Stimulated activated CD4-positive, alpha-beta T cell treated with anti-CD3 and anti-CD28 coated beads, Interleukin-1b, Interleukin-23, amount 100 ng/mL, for 1 hour (primary cell): ENCODE measurements at places on chromosomes 12 and 14.

DNA sequence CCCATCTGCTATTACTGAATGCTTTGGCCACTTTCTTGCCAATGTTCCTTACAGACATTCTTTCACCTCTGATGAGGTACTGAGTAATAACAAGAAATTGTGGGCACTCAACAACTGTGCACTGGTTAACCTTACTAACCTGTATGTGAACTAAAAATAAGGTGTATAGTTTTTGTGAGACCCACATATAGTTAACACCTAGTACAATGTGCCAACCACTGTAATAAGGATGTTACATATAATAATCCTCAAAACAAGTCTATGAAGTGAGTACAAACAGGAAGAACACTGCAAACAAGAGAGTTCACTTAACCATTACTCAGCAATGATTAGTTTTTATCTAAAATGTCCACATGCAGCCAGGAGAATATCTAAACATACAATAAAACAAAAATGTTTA, 4.5 kb downstream of the DDHD1 start:
- no peak for DNase-seq

DNA sequence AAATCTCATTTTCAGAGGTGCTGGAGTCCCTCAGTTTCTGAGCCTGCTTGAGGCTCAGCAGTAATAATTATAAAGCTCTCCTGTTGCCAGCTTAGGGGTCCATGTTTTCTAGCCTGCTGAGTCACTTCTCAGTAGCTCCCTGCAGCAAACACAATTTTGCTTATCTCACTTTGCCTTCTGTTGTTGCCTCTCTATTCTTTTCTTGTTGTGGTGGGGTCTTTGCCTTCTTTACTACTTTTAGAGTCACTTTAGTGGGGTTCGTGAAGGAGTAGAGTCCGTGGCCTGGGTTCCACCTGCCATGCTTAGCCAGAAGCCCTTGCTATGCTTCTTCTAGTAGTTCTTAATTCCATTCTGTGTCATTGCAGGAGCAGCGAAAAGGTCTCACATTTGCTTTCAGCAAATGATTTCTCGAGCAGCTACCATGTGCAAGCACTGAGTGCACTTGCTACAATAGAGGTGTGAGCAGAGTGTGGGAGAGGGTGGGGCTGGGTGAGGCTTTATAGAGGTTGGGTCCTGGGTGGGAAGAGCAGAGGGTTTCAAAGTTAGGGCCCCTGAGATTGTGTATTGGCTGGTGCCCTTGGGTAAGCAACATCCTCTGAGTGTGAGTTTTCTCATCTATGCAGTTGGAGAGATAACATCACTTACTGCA, 114.3 kb downstream of the ADCK1 start:
- no peak for DNase-seq

- no peak for DNase-seq
Measured at GRCh38 chr14:32010604-32011125, 66.4 kb upstream of the ARHGAP5 start.

GRCh38 chr12:49916129-49916919, 12.6 kb upstream of the FAIM2 start:
- DNase-seq: no peak

DNA sequence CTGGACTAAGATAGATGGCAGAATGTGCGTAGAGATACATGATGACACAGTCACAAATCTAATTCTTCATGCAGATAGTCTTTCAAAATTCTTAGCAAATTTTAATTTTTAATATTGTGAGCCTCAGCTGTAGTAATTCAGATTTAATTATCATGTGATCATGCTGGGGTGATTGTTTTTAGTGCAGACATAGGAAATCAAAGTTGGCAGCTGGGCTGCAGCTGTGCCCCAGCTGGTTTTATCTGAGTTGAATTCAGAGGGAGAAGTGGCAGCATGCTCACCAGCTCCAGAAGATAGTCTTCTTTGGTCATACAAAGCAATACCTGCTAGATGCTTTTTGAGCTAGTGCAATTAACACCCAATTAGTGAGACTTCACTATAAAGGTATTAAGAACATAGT, 292.9 kb downstream of the RAD51B start:
- DNase-seq: no peak

GRCh38 chr12:62192903-62193250, 67.3 kb upstream of the USP15 start:
- DNase-seq: no peak

DNA sequence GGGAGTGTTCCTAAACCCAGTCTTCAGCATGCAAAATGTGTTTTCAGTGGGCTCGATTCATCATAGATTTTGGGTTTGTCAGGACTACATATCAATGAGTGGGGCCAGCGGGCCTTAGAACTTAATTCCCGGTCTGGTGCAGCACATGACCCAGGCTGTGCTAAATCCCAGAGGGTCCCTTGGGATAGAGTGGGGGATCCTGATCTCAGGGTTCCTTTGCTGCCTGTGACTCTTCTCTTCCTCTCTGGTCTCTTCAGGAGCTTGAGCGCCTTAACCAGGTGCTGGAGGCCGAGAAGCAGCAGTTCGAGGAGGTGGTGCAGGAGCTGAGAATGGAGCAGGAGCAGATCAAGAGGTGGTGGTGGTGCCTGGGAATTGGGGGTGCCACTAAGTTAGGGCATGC, 37.5 kb downstream of the PLEKHD1 start:
- DNase-seq: no peak

DNA sequence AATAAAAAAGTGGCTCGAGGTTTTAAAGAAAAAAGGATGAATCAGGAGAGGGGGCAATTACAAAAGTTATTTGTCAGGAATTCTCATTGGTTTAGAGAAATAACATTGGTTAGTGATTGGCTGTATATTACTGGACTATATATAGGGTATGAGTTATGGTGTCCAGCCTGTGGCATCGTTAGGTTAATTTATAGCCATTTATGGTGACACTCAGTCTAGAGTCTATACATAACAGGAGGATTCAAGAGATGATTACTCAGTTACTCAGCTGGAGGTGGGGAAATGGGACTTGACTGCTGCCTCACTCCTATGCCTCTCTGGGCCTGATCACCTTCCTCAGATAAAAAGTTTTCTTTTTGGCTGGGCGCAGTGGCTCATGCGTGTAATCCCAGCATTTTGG, 25.6 kb upstream of the NFYB start:
- DNase-seq: no peak
